AG09309 (cell line): ENCODE measurements at places on chromosomes 3 and 15.

DNA sequence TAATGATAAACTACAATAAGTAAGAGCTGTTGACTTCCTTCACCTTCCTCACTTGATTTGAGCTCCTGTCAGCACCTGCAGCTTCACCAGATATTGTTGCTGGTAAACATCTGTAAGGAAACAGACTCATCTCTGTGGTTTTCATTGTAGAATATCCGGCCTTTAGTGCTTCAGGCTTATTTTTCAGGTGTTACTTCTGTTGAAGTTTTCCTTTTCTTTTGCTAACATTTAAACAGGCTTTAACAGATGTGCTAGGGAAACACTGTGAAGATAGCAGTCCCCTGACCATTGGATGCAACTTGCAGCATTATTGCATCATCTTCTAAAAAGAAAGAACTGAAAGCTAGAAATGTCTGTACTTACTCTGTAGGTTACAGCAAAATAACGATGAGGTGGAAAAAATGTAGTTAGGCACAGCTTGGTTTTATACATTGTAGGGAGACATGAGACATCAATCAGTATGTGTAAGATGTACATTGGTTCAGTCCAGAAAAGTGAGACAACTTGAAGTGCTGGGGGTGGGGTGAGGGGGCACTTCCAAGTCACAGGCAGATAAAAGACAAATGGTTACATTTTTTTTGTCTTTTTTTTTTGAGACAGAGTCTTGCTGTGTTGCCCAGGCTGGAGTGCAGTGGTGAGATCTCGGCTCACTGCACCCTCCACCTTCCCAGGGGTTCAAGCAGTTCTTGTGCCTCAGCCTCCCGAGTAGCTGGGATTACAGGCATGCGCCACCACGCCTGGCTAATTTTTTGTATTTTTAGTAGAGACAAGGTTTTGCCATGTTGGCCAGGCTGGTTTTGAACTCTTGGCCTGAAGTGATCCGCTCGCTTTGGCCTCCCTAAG lies 10.2 kb downstream of the EDEM1 start:
- no peak for DNase-seq

DNA sequence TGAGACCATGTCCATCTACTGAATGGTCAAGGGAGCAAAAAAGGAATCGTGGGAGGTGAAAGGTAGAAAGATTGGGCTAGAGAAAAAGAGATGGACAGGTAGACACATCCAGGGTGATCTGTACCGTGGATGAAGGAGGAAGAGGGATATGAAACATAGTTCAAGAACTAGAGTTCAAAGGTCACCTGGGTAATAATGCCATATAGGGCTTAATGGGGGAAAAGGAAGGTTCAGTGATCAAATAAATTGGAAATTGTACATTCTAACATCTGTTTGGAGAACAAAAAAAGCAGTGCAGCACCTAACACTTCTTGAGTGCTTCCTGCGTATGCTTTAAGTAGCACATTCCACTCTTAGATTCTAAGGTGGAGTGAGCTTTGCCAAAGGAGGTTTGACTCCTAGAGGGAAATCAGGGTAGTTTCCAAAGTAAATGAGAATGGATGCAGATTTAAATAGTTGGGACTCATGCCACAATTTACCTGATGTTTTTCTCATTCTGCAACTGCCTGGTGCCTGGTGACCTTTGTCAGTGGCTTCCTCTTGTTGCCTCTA lies 46.6 kb downstream of the MITF start:
- DNase-seq, result no peak

DNA sequence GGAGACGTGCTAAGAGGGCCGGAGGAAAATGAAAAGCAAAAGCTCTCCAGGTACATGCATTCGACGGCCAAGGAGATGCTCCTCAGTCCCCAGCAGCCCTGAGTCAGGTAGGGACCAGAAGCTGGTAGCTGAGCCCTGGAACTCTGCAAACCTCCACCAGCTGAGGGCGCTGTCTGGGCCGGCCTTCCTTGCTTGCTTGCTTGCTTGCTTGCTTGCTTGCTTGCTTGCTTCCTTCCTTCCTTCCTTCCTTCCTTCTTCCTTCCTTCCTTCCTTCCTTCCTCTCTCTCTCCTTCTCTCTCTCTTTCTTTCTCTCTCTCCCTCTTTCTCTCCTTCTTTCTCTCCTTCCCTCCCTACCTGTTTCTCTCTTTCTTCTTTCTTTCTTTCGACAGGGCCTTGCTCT lies 94.6 kb upstream of the RASGRF1 start:
- no peak for DNase-seq

GRCh38 chr3:34292605-34293300 lies 494.3 kb downstream of the PDCD6IP start:
- DNase-seq, result no peak

GRCh38 chr3:185658943-185659342 lies 72.8 kb downstream of the SENP2 start:
- DNase-seq, result no peak

DNA sequence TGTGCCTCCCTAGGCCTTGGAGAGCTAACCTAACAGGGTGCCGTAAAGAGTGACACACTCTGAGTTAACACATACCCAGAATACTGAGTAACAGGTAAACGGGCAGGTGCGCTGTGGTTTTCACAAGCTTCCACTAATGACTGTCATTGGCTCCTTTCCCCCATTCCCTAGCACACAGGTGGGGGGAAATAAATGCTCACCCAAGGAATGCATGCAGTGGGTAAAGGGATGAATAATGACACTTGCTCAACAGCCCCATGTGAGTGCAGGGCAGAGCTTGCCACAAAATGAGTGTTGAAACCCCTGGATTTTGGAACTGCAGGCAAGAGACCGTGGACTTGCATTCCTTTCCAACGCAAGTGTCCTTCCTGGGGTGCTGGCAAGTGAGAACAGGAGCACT lies 57.6 kb downstream of the ADAMTS17 start:
- DNase-seq, result no peak

DNA sequence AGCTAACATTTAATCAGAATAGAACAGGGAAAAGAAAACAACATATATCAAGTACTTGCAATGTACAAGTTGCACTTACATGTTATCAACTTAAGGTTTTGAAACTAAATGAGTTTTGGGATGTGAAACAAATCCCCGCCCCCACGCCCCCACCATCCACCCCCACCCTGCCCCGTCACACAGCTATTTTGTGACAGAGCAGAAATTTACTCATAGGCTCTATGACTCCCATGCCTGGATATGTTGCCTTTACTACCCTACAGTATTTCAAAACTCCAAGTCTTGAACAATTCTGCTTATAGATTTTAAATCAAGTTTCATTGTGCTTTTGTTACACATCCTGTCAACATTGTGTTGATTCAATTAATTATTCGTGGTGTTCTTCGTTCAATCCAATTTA lies 18.1 kb upstream of the IL1RAP start:
- no peak for DNase-seq

GRCh38 chr3:59451800-59452746 lies 402.2 kb upstream of the CFAP20DC start:
- DNase-seq, result no peak

- no peak for DNase-seq
Observed at GRCh38 chr15:70056091-70056680, 41.5 kb downstream of the TLE3 start.

GRCh38 chr15:60839510-60840211 lies 360.7 kb upstream of the ICE2 start:
- no peak for DNase-seq

DNA sequence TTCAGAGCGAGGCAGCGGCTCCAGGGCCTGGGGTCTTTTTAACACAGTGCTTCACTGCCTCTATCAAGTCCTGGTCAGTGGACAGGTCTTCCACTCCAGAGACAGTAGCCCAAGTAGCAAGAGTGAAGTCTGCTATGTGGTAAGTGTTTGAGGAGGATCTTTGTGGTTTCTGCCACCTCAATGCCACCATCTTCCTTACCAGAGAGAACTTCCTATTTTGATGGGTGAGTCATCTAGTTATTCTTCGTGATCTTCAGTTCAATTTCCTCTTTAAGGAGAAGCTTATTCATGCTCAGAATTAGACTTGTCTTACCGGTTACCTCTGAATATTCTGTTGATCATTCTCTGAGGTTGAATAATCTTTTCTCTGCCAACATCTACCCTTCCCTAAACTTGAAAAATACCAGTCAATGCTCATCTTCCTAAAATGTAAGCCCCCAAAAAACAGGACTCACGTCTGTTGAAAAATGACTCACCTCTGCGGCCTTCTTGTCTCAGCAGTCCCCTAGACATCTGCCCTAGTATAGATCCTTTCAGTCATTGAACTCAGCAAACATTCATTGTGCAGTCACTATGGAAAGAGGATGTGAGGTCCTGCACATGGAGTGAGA lies 32.2 kb upstream of the BCL6 start:
- no peak for DNase-seq

DNA sequence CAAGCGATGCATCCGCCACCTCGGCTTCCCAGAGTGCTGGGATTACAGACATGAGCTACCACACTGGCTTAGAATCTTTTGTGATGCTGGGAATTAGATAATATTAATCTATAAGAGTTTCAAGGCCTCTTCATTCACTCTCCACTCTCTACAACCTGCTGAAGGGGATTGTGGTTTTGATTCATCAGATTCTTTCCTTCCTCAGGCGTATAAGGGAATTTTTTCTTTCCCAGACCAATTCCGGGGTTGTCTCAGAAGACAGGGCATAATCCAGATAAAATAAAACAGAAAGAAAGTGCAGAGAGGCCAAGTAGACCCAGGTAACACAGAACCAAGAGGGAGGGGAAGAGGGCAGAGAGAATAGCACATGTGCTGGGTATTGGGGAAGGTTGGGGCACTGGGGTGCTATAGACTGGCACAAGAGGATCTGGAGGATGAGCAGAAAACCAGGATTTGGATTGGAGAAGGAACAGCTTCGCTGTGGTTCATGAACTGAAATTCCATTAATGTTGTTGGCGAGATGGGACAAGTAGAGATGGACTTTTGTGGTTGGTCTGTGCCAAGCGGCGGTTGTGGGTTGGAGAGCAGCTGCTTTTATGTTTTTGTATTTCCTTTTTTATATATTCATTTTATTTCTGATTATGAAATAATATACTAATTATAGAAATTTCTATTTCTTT lies 12.8 kb downstream of the ARL6IP5 start:
- DNase-seq, result no peak

- no peak for DNase-seq
Observed at GRCh38 chr15:68344600-68344999, 67.1 kb downstream of the FEM1B start.

GRCh38 chr15:50143255-50143860 lies 24.3 kb upstream of the ATP8B4 start:
- DNase-seq, result no peak

GRCh38 chr3:37855363-37855970 lies 6.2 kb upstream of the CTDSPL start:
- DNase-seq, result no peak

DNA sequence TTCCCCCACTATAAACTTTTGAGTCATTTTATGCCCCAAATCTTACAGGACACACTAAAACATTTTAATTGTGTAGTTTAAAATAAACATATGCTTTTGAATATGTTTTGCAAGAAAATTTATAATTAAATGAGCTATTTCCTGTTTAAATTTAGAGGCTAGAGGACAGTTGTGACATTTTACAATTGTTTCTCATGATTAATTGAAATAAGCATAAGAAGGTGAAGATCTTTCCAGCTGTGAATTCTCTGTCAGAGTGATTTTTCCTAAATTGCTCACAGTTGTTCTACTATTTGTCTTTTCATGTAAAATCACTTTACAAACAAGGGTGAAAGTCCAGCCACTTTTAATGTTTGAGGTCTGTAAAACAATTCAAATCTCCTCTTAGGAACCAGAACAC lies 892.3 kb downstream of the CADM2 start:
- no peak for DNase-seq

DNA sequence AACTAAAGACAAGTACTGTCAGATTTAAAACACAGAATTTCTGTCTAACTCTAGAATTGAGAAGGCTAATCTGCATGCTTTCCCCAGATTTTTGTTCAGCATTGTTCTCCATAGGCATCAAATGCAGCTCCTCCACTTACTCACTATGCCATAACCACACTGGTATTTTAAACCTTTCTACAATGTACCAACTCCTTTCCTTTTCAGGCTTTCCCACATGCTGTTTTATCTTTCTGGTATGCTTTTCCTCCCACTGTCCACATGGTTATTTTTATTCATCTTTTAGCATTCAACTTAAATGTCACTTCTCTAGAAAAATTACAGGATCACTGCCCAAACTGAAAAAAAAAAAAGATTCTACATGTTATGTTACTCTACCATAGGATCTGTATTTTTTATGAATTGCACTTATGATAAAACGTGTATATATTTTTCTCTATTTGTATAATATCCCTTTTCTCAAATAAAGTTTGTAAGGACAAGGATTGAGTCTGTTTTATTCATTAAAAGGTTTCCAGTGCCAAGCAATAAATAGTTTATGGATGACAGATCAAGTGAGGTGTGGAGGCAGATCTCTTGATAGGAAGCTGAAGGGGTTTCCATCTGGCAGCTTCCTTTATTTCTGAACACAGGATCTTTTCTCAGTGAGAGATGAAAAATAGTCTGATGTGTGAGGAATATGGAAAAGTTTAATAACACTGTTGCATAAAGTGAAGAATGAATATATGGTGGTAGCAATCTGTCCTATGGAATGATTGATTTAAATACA lies 1064.5 kb downstream of the ZPLD1 start:
- DNase-seq, result peak; percentile 21

DNA sequence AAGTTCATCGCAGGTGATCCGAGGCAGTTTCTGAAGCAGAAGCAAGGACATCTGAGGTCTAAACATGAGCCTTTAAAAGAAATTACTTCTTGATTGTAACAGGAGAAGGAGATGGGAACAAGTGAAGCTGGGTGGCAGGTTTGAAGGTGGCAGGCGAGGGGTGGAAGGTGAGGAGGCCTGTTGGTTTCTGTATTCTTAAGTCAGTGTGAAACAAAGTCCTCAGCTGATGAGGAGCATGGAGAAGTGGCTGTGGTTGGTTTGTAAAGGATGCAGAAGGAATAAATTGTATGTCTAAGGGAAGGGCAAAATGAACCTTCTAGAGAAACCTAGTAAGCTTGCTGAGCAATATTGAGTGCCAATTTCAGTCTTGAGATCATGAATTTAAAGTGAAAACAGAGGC lies 298.8 kb downstream of the CHST2 start:
- no peak for DNase-seq

- peak; percentile 49 for DNase-seq
Observed at GRCh38 chr3:20511863-20512505, 326.0 kb upstream of the SGO1 start.

DNA sequence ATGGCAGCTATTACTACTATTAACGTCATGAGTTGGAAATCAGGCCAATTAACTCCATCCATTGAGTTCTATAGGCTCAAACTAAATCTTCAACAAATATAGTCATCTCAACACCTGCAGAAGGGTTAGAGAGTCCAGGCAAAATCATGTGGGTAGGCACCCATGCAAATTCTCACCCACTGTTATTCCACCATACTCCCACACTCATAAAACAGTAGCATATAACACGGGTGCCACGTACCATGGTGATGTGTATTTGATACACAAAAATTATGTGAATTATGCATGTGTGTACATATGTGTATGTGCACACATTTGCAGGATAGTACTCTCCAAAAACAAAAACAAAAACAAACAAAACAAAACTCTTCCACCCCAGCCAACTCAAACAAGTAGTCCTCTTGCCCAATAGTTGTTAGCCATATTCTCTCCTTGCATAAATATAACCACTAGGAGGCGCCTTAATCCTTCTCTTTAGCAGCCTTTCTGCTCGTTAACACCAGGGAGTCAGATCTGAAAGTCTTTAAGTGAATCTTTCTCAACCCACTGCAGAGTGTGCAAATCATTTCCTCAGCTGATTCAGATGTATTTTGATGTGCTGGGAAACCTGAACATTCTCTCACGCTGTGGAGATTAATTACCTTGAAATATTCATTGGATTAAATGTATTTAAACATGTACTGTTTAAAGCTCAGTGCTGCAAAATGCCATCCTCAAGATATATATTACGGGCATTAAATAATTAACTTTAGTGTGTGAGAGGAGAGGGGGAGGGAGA lies 38.0 kb upstream of the COPB2 start:
- peak; percentile 55 for DNase-seq
